Activated CD4-positive, alpha-beta T cell treated with anti-CD3 and anti-CD28 coated beads, Interleukin-2, amount 50 U/mL, for 1 hour (primary cell): ENCODE measurements at places on chromosomes 12 and 14.

DNA sequence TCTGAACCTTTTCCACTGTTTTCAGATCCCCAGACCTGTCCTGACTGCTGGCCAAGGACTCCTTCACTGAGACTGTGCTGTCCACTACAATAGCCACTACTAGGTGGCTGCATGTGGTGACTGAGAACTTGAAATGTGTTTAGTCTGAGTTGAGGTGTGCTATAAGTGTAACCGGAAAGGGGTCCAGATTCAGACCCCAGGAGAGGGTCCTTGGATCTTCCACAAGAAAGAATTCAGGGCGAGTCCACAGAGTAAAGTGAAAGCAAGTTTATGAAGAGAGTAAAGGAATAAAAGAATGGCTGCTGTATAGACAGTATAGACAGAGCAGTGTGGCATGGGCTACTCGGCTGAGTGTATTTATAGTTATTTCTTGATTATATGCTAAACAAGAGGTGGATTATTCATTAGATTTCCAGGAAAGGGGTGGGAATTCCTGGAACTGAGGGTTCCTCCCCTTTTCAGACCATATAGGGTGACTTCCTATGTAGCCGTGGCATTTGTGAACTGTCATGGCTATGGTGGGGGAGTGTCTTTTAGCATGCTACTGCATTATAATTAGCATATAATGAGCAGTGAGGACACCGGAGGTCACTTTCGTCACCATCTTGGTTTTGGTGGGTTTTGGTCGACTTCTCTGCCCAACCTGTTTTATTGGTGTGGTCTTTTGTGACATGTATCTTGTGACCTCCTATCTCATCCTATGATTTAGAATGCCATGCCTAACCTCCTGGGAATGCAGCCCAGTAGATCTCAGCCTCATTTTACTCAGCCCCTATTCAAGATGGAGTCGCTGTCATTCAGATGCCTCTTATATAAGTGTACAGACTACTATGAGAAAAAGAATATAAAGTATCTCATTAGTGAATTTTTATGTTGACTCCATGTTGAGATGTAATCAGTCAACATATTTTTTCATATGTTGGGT lies 70.0 kb upstream of the SRSF5 start:
- DNase-seq: no peak

- DNase-seq: no peak
Observed at GRCh38 chr12:92418381-92418780, 272.7 kb upstream of the BTG1 start.

DNA sequence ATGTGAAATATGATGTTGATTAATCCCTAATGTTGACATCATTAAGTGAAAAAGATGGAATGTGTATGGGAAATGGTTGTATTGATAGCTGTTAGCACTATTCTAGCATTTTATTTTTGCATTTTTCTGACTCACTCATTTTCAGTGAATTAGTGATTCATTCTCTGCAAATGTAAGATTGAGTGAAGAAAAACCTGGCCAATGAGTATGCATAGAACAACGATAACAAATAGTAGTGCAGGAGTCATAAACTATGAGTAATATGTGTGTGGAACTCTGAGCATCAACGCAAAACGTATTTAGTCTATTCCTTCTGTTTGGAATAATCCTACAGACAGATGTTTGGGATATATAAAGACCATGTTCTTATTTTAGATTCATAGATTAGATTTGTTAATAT lies 76.3 kb upstream of the RTL1 start:
- no peak for DNase-seq

GRCh38 chr12:6120796-6121473 lies 3.5 kb downstream of the VWF start:
- DNase-seq: no peak

DNA sequence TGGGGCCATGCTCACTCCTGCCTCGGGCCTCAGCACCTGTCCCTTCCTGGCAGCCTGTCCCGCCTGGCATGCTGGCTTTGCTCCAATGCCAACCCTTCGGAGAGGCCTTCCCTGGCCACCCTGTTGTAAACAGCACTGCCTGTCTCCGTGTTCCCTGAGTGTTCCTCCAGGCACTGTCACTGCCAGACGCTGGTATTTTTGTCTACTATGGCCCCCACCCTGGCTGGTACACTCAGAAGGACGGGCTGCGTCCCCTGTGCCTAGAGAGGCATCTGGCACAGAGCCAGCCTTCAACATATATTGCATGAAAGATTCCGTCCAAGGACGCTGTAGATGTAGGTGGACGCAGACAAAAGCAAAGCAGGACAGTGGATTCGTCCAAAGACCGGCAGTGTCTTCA lies 2.7 kb upstream of the ASPG start:
- DNase-seq: no peak

GRCh38 chr14:64639340-64639821 lies 64.8 kb upstream of the PLEKHG3 start:
- no peak for DNase-seq

- DNase-seq: no peak
Observed at GRCh38 chr14:38302966-38303365, 47.1 kb upstream of the CLEC14A start.

- no peak for DNase-seq
Observed at GRCh38 chr12:52207895-52208294, 16.1 kb upstream of the KRT80 start.

DNA sequence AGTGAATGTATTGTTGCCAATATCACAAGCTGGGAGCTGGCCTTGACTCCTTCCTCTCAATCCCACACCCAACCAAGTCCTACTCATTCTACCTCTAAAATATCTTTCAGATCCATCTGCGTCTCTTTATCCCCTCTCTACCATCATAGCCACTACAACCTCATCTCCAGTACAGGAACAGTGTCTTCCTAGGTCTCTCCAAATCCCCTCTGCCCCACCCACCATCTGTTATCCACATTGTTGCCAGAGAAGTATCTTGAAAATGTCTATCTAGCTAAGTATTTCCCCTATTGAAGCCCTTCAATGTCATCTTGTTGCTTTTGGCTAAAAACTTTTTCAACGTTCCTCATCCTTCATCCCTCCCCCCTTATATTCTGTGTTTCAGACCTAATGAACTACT lies 244.7 kb downstream of the C12orf75 start:
- DNase-seq: no peak

GRCh38 chr12:49698619-49699545 lies 8.3 kb downstream of the FMNL3 start:
- no peak for DNase-seq

- no peak for DNase-seq
Observed at GRCh38 chr12:5648692-5649359, 216.9 kb downstream of the NTF3 start.

DNA sequence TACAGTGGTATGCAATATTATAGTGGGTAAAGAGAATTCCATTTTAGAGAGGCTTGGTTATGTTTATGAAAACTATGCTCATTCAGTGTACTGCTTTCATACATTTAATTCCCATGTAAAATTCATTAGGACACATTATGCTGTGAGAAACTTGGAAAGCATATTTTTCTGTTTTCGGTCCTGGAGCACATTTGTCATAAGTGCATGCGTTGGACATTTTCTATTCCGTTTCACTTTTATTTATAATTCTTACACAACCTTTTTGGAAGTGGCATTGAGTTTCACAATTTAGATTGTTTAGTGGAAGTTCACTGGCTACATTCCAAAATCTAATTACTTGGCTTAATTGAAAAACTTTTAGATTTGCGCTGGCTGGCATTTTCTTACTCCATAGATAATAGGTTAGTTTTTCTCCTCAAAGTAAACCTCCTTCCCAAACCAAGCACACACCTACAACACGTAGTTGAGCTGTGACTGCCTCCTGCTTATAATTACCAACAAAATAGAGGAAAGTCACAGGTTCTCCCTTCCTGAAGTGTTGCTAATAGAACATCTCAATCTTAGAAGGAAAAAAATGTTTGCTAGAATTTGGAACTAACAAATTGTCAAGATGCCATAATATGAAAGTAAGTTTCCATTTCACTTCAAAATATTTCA lies 938.5 kb downstream of the TRHDE start:
- DNase-seq: no peak

DNA sequence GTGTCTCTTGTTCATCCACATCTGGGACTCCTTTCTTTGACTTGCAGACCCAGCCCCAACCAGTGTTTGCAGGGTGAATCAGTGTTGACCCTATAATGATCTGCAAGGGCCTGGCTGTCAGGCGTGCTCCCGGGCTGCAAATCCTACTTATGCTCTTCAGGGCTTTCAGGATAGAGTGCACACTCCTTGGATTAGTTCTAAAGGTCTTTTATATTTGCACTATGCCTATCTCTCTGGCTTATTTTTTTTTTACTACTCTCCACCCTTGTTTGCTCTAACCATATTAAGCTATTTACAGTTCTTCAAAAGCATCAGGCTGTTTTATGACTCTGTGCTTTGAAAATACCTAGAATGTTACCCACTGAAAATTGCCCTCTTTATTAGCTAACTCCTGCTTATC lies 4.3 kb upstream of the PRICKLE1 start:
- no peak for DNase-seq

GRCh38 chr12:128852026-128852698 lies 1.1 kb upstream of the GLT1D1 start:
- no peak for DNase-seq

DNA sequence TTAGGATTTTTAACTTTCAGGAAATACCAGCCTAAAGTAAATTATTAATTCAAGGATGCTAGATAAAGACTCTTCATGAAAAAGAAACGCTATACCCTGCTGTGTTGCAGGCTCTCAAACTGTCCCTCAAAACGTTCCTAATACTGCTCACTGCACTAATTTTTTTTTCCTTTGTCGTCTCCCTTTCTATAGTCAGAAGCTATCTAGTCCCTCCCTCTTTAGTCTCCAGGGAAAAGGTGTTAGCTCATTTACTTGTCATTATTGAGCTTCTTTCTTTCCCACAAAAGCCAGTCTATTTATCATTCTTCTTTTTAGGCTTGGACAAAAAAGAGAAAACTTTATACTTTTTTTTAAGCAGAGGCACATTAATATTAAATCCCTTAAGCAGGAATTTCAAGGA lies 30.3 kb upstream of the INSM2 start:
- DNase-seq: no peak

DNA sequence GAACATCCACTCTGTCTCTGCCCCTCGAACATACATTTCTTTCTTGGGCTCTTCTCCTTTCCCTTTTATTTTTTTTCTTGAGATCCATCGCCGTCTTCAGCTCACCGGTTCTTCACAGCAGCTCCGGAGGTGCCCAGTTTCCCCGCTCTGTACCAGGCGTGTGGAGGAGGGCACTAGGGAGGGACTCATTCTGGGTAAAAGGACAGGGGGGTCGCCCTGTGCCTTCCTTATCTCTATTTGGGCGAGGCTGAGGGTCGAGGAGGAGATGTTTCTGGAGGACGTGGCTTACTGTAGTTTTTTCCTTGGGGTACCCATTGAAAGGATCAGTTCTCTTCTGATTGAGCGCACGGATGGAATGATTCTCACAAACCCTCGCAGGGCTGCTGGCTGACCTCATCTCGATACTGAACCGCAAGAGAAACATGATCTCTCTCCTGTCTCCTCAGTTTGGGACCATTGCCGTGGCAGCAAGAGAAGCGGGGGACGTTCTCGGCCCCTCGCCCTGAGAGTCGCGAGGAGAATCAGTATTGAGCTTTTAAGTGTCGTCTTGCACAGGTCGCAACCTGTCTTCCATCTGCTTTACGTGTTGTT lies 386 bp downstream of the LIN52 start:
- no peak for DNase-seq

DNA sequence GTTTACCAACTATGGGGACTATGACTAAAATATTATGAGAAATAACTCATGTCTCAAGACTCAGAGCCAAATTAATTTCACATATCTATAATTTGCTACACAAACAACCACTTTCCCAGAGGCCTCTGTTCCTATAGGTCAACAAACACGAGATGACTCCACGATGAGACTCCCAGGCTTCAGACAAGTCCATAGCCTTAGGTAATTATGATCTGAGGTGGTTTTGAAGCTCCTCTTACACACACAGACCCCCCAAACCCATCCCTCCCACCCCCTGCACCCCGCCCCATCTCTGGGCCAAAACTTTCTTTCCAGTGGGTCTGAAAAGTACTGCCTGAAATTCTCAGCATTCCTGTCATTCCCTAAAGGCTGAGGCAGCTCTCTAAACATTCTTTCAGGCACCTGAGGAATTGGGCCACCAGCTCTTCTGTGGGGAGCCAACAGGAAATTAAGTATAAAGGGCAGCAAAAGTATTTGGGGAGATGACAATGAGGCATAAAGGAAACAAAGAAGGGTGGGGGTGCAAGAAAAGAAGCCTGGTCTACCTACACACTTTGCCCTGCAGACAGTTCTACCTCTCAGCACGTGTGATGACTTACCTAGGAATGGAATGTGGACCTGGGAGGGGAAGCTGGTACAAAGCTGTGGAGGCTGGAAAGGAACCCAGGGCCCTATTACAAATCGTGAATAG lies 143.6 kb downstream of the PAWR start:
- DNase-seq: no peak

DNA sequence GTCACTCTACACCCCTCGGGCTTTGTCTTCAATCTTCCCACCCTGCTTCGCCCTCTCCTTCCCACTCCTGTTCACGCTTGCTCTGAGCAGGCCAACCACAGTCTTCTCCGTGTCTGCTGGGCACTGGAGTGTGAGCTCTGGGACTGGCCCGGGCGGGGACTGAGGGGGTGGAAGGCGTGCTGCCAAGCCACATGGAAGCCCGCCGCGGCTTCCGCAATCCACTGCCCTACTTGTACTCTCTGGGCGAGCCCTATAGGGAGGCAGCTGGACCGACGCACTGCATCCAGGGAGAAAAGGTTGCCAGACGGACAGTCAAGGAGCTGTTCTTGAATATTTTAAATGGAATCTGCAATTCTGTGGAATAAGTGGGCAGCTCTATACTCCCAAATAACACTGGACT lies 24.8 kb downstream of the GOLGA3 start:
- DNase-seq: no peak

DNA sequence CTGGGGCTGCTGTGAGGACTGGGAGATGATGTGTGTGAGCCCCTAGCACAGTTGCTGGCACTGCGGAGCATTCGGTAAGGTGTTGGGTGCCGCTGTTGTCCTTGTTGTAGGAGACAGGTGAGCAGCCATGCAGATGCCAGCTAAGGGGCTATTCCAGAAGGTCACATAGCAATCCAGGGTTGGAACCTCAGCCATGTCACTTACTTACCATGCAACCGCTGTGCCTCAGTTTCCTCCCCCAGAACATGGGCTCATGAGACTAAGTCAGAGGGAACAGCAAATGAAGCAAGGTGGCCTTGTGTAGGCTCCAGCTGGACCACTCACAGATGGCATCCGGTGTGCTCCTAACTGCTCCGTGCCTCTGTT lies 13.2 kb downstream of the DTX1 start:
- no peak for DNase-seq

- DNase-seq: no peak
Observed at GRCh38 chr14:94343238-94344005, 20.3 kb upstream of the SERPINA6 start.

DNA sequence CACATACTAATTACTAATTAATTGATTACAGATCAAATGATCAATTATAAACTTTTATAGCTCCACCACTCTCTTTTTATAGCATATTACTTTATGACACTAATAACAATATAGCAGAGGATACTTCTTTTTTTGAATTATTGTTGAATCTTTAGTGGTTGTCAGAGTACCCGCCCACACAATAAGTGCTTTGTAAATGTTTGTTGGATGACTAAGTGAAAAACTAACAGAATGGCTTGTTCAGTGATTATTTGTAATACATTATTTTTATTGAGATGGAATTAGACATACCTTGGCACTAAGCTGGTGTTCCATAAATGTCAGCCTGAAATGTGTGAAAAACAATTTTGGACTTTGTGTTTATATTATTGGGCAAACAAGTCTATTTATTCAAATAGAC lies 670.5 kb upstream of the ATXN7L3B start:
- no peak for DNase-seq
